Neural crest cell (in vitro differentiated cells): ENCODE measurements at places on chromosomes 7 and 10.

- no peak overlapping the region for H3K27ac ChIP-seq
- no peaks in the 10 kb centered on the region for H3K36me3 ChIP-seq
- no peak overlapping the region for H3K4me3 ChIP-seq
Observed at GRCh38 chr7:28729727-28730126, 228.4 kb downstream of the TRIL start.

DNA sequence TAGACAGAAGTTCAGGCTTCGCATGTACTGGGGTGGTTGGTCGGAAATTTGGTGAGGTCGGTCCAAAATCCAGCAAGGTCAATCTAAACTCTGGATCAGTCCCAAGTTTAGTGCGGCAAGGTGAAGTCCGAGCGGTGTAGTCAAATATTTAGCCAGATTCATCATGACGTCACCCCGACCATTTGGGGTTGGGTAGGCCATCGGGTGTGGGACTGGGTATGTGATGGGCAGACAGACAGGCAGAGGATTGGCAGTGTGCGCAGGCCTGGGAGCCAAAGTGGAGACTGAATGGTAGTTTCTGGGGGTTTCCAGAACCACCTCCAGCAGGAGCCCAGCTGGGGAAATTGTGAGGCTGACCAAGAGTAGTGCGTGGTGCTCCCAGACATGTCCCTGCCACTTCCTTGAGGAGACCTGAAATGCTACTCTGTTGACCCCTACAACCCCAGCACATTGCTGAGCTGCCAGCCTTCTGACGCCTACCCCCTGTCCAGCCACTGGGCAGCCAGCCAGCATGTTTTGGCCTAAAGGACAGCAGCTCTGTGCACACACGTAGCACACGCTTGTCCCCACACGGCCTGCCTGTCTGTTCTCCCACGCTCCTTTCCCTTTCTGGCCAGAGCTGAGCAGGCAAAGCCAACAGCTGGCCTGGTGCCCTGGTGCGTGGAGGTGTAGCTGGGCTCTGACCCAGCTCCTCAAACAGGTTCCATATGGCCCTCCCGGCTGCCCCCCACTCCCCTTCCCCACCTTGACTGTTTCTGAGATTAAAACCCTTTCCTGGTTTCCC, 55.9 kb downstream of the FAM241B start:
- H3K4me3 ChIP-seq: no peak overlapping the region
- no peak for DNase-seq
- peak overlapping the region; percentile 75 for H3K27ac ChIP-seq
- H3K36me3 ChIP-seq: no peaks in the 10 kb centered on the region
- peaks cover 4% of the 10 kb centered on the region for H3K27me3 ChIP-seq

DNA sequence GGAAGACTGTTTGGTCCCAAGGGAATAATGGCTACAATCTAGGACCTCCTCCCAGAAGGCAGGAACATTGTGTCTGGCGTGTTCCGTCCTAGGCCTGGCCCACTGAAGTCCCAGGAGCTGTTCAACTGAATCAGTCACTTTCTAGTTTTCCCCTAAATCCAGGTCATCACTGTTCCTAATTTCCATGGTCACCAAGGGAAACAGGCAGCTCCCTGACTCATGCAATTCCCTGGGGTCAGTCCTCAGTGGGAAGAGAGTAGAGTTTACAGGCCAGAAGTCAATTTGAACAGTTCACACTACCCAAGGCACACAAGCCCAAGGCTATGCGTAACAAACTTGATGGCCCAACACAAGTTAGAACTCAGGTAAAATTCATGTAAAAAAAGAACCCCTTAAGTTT, 44.0 kb downstream of the CREB3L2 start:
- no peak overlapping the region for H3K27ac ChIP-seq
- no peaks in the 10 kb centered on the region for H3K27me3 ChIP-seq
- no peak for DNase-seq
- H3K4me3 ChIP-seq: no peak overlapping the region

- H3K27ac ChIP-seq: no peak overlapping the region
- H3K27me3 ChIP-seq: no peaks in the 10 kb centered on the region
- H3K4me1 ChIP-seq: peaks cover 17% of the 10 kb centered on the region
Observed at GRCh38 chr10:78207216-78207615, 173.6 kb downstream of the RPS24 start.

DNA sequence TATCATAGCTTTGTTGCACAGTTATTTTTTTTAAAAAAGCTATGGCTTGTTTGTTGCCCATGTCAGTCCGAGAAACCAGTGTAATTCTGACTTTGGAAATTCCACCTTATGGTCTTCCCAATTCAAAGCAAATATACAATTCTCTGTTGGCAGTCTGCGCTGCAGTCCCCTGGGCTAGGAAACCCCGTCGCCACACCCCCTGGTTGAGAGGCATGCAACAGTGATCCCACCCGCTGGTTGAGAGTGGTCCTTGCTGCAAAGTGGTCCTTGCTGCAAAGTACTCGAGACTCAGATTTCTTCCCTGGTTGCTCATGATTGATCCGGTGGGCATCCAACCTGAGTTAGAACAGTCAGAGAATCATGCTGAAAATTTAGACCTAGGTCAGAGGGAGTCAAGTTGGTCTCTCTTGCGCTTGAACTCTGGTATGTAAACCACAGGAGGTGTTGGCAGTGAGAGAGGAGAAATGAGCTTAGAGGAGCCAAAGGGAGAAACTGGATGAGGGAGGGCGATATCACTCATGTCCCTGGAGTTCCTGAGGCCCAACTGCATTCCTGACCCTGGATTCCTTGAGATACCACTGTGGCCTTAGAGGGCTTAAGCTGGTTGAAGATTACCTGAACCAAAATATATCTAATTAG, 45.0 kb upstream of the STK17A start:
- no peaks in the 10 kb centered on the region for H3K27me3 ChIP-seq
- H3K4me1 ChIP-seq: no peaks in the 10 kb centered on the region
- no peak overlapping the region for H3K4me3 ChIP-seq
- no peak for DNase-seq
- no peak overlapping the region for H3K27ac ChIP-seq

DNA sequence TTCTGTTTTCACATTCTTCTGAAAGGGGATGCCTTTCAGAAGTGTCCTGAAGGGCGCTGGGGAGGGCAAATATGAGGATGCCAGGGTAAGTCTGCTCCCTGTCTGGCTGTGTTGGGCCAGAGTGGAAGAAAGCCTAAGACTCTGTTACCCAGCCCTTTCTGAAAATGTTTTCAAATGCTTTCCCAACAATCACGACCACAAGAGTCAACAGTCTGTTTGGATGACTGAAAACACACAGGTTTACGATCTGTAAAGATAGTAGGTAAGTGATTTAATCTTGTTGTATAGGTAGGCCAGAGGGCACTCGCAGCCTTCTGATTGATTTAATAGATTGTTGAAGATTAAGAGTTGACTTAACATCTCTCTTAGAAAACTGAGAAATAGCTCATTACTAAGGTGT, 13.2 kb downstream of the SGPL1 start:
- no peaks in the 10 kb centered on the region for H3K36me3 ChIP-seq
- no peak for DNase-seq
- H3K4me1 ChIP-seq: peaks cover 18% of the 10 kb centered on the region
- no peaks in the 10 kb centered on the region for H3K27me3 ChIP-seq
- H3K4me3 ChIP-seq: no peak overlapping the region
- no peak overlapping the region for H3K27ac ChIP-seq

- H3K27me3 ChIP-seq: no peaks in the 10 kb centered on the region
- H3K27ac ChIP-seq: no peak overlapping the region
- no peak for DNase-seq
- no peaks in the 10 kb centered on the region for H3K36me3 ChIP-seq
Observed at GRCh38 chr7:24911213-24911603, 68.8 kb downstream of the OSBPL3 start.

DNA sequence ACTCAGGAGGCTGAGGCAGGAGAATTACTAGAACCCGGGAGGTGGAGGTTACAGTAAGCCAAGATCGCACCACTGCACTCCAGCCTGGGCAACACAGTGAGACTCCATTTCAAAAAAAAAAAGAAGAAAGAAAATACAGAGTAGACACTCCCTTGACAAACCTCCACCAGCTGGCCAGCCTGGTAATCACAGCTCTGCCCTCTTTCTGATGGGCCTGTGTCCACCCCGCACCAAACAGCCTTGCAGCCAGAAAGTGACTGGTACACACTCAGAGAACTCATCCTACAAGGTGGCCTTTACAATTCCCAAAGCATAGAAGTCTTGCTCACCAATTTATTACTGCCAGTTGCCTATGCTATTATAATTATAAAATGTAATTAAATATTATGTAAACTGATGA, 66.6 kb downstream of the COBL start:
- H3K4me1 ChIP-seq: peaks cover 2% of the 10 kb centered on the region
- H3K27me3 ChIP-seq: peaks cover 3% of the 10 kb centered on the region
- H3K4me3 ChIP-seq: no peak overlapping the region
- H3K27ac ChIP-seq: no peak overlapping the region

DNA sequence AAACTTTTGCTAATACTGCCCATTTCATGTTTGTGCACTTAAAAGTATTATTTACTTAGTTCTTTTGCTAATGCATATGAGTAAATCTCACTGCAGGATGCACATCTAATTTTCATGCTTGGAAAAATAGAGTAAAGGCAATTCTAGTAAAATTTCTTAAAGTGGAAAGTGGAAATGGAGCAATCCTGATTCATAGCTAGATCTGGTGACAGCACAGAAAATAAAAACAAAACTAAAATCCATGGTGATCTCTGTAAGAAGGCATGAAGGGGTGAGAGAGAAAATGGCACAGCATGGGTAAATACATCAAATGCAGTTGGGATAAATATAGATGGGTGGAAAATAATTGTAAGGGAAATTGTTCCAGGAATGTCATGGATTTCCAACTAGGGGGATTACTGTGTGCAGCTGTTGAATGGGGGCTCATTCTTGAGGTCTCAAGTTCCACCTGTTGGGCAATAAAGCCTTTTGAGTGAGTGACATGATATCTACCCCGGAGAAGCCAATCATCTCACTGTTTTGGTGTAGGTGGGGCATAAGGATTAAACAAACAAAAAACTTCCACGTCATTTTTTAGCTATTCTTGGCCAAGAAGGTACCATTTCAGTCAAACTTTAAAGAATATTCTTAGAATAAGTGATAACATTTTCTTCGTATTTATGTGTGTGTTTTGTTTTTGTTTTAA, 1.7 kb upstream of the MCU start:
- H3K4me1 ChIP-seq: peaks cover 27% of the 10 kb centered on the region
- H3K36me3 ChIP-seq: no peaks in the 10 kb centered on the region
- peak overlapping the region; percentile 4 for H3K4me3 ChIP-seq
- DNase-seq: no peak
- H3K27ac ChIP-seq: no peak overlapping the region

GRCh38 chr7:34825221-34825620, 167.2 kb downstream of the NPSR1 start:
- H3K4me1 ChIP-seq: no peaks in the 10 kb centered on the region
- H3K27ac ChIP-seq: peak overlapping the region; percentile 29
- no peak for DNase-seq
- H3K36me3 ChIP-seq: no peaks in the 10 kb centered on the region

DNA sequence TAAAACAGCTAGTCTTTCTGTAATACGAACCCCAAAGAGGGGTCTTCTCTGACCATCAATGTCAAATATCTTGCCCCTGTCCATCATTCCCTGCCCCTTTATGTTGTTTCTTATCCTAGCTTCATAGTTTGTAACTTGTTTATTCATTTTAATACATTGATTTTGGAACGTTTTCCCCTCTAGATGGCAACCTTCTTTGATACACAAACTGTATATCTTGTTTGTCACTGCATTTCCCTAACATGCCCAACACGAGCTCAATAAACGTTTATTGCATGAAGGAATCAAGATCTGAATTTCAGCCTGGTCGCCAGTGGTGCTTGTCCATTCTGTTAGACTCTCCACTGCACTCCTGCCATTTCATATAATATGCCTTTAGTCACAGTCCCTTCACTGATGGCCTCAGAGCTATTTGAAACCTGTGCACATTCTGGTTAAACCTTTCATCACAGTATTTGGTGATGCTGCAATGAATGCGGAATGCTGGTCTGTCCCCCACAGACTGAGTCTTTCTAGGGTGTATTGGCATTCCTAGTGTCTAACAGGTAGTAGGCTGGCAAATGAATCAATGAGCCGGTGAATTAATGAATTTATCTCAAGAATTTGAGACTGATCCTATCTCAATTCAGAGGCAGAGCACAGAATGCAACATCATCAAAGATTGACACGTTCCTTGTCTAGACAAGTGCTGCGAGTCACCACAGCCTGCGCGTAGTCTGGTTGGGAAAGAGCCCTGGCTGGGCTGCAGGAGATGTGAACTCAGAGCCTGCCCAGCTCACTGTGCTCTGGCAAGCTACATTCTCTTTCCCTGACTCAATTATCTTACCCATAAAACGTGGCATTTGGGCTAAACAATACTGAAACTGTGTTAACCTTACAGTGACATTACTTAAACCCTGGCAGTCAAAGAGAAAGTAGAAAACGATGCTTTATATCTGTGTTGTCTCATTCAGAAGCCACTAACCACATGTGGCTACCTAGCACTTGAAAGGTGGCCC, 55.2 kb upstream of the FRMD4A start:
- H3K4me1 ChIP-seq: no peaks in the 10 kb centered on the region
- no peaks in the 10 kb centered on the region for H3K36me3 ChIP-seq
- H3K27ac ChIP-seq: no peak overlapping the region
- peaks cover 2% of the 10 kb centered on the region for H3K27me3 ChIP-seq
- DNase-seq: no peak
- H3K4me3 ChIP-seq: no peak overlapping the region

- no peaks in the 10 kb centered on the region for H3K27me3 ChIP-seq
- H3K27ac ChIP-seq: no peak overlapping the region
- H3K4me3 ChIP-seq: no peak overlapping the region
- no peaks in the 10 kb centered on the region for H3K36me3 ChIP-seq
Observed at GRCh38 chr10:98323221-98324164, 55.5 kb upstream of the LOXL4 start.

DNA sequence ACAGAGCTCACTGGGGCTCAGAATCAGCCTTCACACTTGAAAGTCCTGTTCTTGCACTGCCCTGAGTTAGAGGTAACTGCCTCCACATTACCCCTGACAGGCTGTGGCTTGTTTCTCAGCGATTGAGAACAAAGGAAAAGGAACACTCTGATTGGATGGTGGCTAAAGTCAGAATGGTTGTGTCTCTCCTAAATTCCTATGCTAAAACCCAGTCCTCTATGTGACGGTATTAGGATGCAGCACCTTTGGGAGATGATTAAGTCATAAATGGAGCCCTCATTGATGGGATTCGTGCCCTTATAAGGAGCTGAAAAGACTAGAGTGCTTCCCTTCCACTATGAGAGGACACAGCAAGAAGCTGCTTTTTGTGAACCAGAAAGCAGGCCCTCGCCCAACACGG, 38.9 kb upstream of the DGKI start:
- no peak for DNase-seq
- H3K27me3 ChIP-seq: no peaks in the 10 kb centered on the region
- H3K4me1 ChIP-seq: peaks cover 14% of the 10 kb centered on the region
- peaks cover 32% of the 10 kb centered on the region for H3K36me3 ChIP-seq
- H3K27ac ChIP-seq: peak overlapping the region; percentile 32
- H3K4me3 ChIP-seq: no peak overlapping the region

DNA sequence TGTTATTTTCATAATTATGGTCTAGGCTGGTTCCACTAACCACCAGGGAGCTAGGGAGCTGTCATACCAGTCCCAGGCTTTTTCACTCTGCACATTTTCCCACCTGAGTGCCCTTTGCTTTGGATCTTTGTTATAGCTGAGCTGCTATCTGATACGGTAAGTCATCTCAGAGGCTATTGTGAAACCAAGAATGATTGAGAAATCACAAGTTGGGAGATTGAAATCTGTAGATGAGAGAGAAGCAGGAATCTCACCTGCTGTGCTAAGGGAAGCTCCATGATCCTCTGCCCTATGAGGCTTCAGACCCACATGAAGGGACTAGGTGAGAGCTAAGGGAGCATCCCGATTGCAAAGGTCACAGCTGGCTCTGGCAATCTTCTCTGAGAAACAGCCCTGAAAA, 307.8 kb downstream of the REEP3 start:
- no peak overlapping the region for H3K4me3 ChIP-seq
- no peaks in the 10 kb centered on the region for H3K36me3 ChIP-seq
- DNase-seq: no peak
- no peaks in the 10 kb centered on the region for H3K4me1 ChIP-seq
